Activated CD4-positive, alpha-beta T cell treated with anti-CD3 and anti-CD28 coated beads for 1 hour (primary cell): ENCODE measurements at places on chromosomes 3 and 15.
A peak's percentile ranks its signal among the peaks of the same experiment; 100 is the strongest.

DNA sequence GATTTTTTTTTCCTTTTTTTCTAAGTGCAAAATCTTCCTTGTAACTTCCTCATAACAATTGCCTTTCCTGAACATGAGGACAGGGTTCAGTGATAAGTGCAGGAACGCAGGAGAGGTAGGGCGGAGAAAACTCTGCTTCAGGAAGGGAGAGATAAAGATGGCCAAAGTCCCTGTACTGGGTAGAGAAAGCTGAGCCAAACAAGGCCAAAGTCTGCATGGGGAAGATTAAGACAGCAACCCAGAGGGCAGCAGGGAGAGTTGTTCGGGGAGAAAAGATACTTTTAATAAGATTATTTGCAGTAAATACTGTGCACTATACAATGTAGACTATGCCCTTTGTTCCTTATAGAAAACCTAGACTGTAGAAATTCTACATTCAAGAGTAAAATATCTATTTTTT lies 55.4 kb upstream of the LRRFIP2 start:
- DNase-seq: no peak

DNA sequence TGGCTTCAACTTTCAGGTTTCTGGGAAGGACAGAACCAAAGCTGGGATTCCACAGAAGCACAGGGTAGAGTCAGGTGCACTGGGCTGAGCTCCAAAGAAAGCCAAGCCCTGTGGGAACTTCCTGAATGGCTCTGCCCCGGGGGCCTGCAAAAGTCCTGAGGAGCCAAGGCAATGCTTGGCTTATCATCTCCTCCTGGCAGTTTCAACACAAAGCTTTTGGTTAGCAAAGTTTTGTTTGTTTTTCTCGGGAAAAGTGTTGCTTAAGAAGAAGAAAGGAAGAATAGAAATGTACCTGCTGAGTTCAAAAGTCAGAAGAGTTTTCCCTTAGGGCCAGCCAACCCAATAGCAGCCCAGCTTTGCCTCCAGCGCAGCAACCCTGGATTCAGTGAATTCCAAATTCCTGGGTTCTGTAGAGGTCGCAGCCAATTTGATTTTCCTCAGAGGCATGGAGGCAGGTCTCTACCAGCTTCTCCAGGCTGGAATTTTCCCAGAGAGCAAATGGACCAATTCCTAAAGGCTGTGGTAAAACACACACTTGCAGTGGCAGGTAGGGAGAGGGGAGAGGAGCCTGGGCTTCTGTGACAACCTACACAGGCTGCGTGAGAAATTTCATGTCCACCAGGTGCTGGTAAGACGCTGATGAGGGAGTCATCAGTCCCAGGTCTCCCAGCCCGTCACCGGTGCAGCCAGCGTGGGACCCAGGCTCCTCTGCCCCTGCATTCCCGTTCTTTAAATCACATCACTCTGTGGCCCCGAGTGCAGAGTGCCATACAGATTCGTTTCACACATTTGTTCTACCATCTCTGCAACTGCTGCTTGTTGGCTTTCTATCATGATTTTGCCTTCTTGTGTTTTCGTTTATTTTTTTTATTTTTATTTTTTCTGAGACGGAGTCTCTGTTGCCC lies 54.3 kb upstream of the SNRPA1 start:
- no peak for DNase-seq

DNA sequence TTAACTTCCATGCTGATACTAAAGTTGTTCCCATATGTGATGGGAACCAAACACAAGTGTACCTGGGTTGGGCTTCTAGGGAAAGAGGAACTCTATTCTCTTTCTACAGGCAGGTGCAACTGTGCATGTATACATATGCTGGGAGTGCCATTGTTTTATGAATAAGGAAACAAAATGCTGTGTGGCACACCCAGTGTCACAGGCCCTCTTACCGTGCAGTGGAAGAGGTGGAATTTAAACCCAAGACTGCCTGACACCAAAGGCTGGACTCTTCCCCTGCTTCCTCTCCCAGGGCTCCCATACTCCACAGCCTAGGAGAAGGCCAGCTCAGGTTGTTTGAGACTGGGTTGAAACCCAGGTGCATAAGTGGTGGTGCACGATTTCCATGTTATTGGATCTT lies 1.9 kb upstream of the FETUB start:
- DNase-seq: no peak

DNA sequence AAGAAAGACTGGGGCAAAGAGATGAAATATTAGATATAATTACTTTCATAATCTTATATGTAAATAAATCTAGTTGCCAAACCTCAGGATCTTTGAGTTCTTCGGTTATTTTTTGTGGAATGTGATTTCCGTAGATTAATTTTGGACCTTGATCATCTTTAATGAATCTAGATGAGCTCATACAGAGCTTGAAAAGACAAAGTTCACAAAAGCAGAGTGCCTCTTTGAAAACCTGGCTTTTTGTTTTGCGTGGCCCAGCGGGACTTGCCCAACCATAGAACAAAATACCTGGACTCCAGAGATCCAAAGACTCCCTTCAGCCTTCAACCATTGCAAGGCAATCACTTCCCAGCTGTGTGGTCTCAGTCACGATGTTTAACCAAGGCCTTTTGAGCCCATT lies 54.8 kb upstream of the CHST2 start:
- no peak for DNase-seq

DNA sequence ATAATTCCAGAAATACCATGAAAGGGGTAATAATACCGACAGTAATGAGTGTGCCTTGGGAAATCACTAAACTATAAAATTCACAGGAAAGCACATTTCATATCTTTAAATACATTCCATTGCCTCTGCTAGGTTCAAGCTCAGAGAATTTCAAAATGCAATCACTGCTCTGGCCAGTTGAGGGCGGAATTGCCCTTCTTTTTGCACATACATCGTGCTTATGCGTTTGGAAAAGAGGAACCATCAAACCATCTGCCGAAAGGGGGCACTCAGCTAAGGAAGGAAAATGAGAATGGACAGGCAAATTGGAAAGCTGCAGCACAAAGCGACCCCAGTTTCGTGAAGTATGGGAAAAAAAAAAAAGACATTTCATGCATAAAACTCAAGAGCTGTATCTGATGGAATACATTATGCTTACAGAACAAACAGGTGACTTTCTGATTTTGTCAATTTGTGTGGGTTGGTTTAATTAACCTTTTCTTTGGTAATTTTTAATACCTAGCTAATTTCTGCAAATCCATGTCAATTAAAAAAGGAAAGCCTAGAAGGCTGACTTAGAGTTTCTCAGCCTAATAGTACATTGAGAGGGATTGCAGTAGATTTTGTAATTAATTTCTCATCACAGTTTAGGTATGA lies 61.4 kb downstream of the TUSC7 start:
- DNase-seq: no peak

DNA sequence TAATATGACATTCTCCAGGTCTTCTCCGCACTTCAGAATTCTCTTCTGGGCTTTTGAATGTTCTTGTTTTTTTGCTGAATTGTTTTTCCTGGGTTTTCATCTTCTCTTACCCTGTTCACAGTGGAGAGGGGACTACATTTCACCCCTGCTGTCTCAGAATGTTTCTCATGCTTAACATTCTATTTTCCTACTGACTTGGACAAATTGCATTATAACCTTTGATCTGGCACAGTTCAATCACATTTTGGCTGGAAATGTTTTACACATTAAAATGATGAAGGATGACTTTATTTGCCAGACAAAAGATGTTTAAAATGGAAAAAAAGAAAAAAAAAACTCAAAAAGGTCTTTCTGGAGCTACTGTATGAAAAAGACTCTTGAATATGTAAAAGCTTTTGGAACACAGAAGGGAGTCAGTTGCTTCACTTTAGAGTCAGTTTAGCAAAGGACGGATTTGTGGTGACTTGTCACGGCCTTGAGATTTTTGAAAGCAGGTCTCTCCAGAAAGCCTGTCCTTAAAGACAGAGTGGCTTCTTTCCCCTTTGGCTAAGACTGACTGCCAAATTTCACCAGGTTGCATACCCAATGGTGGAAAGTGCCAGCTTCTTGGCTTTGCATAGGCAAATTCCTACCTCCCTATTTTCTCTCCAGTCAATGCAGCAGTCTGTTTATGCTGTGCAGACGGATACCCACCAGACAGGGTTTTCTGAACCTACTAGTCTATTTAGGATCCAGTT lies 401.0 kb upstream of the TBL1XR1 start:
- DNase-seq: no peak

DNA sequence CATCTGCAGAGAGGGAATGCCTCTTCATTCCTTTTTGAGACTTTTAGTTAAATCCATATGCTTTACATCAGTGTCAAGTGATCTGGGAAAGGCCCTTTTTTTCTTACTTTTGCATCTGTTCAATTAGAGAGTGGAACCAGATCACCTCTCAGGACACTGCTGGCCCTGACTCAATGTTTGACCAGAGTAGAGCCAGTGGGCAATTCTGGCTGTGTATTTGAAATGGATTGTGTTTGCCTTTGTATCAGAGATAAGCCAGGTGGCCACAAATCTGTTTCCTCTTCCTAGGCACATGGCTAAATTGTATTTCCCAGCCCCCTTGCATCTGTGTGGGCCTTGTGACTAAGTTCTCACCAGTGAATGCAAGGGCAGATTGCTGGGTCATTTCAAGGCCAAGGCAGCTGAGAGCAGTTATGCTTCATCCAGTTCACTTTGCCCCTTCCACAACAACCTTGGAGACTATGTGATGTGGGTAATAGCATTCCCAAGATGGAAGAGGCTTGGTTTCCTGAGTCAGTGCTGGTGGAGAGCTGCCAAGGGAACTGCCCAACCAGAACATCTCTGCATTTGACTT lies 75.6 kb upstream of the CACNA2D3 start:
- no peak for DNase-seq

DNA sequence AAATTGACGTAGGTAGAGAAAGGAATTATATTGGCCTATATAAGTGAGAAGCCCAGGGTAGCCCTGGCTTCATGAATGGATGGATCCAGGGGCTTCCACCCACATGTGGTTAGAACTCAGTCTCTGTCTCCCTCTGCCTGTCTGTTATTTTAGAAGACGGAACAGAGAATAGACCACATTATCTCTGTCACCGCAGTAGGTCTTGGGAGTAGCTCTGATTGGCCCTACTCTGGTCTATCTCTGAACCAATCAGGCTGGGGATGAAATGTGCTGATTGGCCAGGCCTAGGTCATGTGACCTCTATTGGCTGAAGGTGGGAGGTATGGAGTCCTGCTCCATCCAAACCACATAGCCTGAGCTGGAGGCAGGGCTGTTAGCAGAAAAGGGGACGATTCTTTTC lies 143.0 kb upstream of the PRR23C start:
- no peak for DNase-seq

- peak; percentile 23 for DNase-seq
These were observed 16.8 kb upstream of the MCCC1 start for GRCh38 chr3:183116025-183116614.

GRCh38 chr3:184380185-184380626 lies 352 bp downstream of the CHRD start:
- DNase-seq: no peak

GRCh38 chr3:127585163-127585812 lies 5.2 kb downstream of the TPRA1 start:
- no peak for DNase-seq

DNA sequence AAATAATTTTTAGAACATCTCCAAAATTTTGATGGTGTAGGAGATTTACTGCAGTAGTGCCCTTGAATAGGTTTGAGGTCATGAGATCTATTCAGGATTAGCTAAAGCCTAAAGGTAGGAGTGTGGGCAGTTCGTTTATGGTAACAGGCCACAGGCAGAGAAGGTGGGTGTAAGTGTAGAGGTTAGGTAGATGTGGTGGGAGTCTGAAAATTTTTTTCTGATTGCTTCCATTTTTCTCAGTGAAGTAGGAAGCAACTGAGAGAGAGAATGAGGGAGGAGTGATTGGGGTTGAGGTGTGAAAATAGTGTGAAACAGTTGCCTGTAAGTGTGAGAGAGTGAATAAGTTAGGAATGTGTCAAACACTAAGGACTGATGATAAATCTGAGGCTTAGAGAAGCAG lies 2.2 kb upstream of the ELL3 start:
- DNase-seq: no peak

- DNase-seq: no peak
These were observed 23.4 kb downstream of the BOC start for GRCh38 chr3:113234688-113235260.

GRCh38 chr15:47872869-47873432 lies 155.6 kb downstream of the SEMA6D start:
- DNase-seq: no peak

- no peak for DNase-seq
These were observed 37.0 kb upstream of the P2RY1 start for GRCh38 chr3:152797751-152798432.

DNA sequence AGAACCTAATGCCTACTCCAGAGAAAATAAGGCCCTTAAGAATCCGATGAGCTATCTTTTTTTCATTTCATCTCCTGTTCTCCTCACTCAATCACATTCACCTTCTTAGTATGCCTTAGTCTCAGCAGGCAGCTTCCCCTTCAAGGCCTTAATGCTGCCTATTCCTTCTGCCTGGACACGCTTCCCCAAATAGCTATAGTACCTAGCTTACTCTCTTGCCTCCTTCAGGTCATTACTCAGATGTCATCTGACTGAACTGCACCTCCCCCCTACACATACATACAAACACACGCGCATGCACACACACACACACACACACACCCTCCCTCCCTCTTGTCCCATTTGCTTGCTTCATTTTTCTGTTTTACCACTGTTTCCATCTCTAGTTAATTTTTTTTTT lies 191.5 kb upstream of the MLF1 start:
- DNase-seq: no peak

DNA sequence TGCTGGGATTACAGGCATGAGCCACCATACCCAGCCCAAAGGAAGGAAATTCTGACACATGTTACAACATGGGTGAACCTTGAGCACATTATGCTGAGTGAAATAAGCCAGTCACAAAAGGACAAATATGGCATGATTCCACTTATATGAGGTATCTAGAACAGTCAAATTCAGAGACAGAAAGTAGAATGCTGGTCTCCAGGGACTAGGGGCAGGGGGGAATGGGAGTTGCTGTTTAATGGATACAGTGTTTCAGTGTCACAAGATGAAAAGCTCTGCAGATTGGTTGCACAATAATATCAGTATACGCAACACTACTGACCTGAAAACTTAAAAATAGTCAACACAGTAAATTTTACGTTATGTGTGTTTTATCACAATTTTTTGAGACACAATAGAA lies 4.1 kb downstream of the SPATA12 start:
- no peak for DNase-seq

GRCh38 chr3:196849180-196849741 lies 18.5 kb upstream of the SENP5 start:
- no peak for DNase-seq
